NCI-H446 treated with DMSO at 0.1 percent for 48 hours (cell line): ENCODE measurements at places on chromosomes 12 and 14.
A peak's percentile ranks its signal among the peaks of the same experiment; 100 is the strongest.

- DNase-seq: no peak
Observed at GRCh38 chr12:40745386-40745785, 53.1 kb downstream of the CNTN1 start.

- DNase-seq: no peak
Observed at GRCh38 chr12:67539946-67540345, 108.6 kb upstream of the DYRK2 start.

GRCh38 chr12:25155022-25155576, 39.9 kb downstream of the DNAI7 start:
- no peak for DNase-seq

- no peak for DNase-seq
Observed at GRCh38 chr12:49880756-49881414, 22.8 kb downstream of the FAIM2 start.

GRCh38 chr14:61516964-61517653, 178.2 kb upstream of the HIF1A start:
- DNase-seq: no peak

GRCh38 chr12:122533856-122534255, 6.8 kb downstream of the KNTC1 start:
- DNase-seq: no peak

GRCh38 chr14:58138714-58139482, 13.1 kb downstream of the ARMH4 start:
- no peak for DNase-seq

GRCh38 chr14:93041830-93042229, 73.9 kb downstream of the ITPK1 start:
- DNase-seq: no peak

- no peak for DNase-seq
Observed at GRCh38 chr12:20099395-20100183, 268.7 kb upstream of the PDE3A start.

GRCh38 chr12:118357257-118358007, 15.3 kb downstream of the TAOK3 start:
- DNase-seq: no peak

- DNase-seq: no peak
Observed at GRCh38 chr14:106459971-106460730, 933.8 kb downstream of the TMEM121 start.

DNA sequence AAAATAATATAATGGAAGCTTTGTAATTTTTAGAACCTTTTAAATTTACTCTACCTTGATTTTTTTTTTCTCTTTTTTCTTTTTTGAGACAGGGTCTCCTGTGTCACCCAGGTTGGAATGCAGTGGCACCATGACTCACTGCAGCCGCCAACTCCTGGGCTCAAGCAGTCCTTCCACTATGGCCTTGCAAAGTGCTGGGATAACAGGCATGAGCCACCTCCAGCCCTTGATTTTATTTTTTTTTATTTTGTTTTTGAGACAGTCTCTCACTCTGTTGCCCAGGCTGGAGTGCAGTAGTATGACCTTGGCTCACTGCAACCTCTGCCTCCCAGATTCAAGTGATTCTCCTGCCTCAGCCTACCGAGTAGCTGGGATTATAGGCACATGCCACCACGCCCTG, 65.3 kb upstream of the TRAF3 start:
- DNase-seq: no peak

DNA sequence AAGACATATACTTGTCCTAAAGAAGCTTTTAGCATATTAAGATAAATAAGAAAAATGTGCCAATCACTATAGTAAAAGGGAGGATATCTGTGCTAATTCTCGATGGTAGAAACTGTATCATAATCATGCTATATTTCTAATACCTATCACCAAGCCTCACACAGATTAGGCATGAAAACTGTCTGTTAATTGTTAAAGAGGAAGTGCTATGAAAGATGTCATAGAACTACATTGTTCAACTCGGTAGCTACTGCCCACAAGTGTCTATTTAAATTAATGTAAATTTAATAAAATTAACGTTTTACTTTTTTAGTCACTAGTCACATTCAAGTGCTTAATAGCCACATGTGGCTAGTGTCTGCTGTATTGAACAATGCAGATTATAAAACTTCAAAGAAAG, 77.5 kb upstream of the KICS2 start:
- no peak for DNase-seq

DNA sequence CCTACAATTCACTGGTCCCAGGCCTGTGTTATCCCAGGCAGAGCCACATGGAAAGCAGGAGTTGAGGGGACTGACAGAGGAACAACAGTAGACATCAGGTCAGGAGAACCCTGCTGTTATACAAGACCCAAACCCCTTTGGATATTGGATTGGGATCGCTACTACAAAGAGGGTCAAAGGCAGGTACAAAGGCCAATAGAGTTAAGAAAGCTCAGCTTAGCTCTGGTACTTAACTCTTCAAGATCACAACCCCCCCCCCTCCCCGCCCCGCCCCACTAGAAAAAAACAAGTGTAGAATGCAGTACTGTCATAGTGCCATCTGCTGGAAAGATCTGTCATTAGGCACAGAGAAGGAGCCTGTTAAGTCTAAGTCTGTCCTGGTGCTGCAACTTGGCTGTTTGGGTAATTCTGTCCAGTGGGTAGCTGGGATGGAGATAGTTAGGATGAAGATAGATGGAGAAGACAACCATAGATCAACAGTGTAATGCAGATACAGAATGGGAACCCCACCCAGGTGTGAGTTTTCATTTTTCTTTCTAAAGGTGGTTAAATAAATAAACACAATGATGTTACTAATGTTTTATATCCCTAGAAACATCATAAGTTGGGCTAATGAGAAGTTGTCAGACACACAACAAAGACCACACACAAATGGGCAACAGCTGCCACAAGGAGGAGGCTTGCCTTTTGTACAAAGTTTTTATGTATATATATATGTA, 17.2 kb downstream of the REM2 start:
- DNase-seq: peak; percentile 39

GRCh38 chr12:19799216-19799615, 359.9 kb downstream of the AEBP2 start:
- DNase-seq: no peak

- DNase-seq: no peak
Observed at GRCh38 chr12:130345292-130345691, 7.6 kb downstream of the PIWIL1 start.

DNA sequence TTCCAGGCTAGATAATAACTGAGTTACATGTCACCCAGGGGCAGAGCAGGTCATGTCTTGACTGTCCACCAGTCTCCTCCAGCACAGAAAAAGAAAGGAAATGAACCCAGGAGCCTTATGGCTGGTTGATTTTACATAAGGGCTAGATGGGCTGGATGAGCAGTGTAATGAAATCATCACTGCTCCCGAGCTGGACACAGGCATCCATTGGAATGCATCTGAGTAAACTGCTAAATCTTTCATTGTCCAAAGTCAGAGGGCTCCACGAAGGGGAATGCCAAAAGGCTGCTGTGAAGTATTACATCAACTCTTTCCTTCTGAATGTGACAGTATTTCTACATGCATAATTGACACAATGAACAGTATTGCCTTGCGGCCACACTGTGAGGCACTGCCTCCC, 30.1 kb upstream of the TSPAN11 start:
- DNase-seq: no peak

DNA sequence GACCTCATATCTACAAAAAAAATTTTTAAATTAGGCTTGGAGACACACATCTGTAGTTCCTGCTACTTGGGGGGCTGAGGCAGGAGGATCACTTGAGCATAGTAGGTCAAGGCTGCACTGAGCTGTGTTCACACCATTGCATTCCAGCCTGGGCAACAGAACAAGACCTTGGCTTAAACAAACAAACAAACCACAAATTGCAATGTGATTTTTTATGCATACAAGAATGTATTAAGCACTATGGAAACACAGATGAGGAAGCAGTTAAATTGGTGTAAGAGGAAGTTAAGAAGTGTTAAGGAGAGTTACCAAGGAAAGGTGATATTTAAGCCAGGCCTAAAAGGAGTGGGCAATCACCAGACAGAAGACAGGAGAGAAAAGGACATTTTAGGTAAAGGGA, 83.6 kb upstream of the HECTD1 start:
- no peak for DNase-seq

- no peak for DNase-seq
Observed at GRCh38 chr14:78141590-78141989, 28.6 kb upstream of the NRXN3 start.

GRCh38 chr14:21486640-21487087, 9.7 kb downstream of the TOX4 start:
- DNase-seq: no peak

GRCh38 chr14:103526247-103526913, 2.6 kb upstream of the TRMT61A start:
- DNase-seq: no peak

GRCh38 chr12:6767353-6768319, 1.5 kb downstream of the PTMS start:
- no peak for DNase-seq

DNA sequence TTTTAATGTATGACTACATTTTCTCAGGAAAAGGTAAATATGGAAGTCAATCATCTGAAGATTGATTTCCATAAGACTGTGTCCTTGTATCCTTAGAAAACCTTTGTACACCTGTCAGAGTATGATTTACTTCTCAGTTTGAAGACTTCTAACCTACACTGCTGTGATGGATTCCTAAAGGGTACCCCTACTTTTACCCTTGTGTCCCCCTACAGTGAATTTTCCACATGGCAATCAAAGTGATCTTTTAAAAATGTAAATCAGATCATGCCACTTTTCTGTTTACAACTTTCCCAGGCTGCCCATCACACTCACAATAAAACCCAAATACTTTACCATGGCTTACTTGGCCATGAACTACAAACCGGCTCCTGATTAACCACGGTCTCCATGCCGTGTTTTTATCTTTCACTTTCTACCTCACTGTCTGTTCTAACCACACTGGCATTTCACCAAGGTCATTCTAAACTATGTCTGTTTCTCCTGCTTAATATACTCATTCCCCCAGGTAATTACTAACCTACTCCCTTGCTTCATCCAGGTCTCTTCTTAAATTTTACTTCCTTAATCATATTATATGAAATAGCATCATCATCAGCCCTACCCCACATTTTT, 8.1 kb downstream of the DNAI7 start:
- no peak for DNase-seq
